Stimulated activated CD8-positive, alpha-beta memory T cell treated with anti-CD3 and anti-CD28 coated beads, Interleukin-7, amount 100 ng/mL, for 1 hour (primary cell): ENCODE measurements at places on chromosomes 16 and 17.
A peak's percentile ranks its signal among the peaks of the same experiment; 100 is the strongest.

DNA sequence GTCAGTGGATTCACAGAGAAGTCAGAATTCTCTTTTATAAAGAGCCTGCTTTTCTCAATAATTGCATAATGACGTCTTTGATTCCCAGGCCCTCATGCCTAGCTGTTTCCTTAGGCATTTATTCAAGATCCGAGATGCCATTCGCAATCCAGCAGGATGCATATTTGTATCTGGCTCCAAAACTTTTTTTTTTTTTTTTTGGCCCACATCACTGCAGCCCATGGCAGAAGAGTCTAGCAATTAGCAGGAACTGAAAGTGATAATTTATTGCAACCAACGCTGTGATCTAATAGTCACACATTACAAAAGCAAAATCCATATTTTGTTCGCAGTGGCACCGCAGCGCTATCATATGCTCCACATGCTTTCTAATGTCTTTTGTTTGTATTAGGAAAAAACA is 503.4 kb downstream of the MAF start:
- DNase-seq = no peak

DNA sequence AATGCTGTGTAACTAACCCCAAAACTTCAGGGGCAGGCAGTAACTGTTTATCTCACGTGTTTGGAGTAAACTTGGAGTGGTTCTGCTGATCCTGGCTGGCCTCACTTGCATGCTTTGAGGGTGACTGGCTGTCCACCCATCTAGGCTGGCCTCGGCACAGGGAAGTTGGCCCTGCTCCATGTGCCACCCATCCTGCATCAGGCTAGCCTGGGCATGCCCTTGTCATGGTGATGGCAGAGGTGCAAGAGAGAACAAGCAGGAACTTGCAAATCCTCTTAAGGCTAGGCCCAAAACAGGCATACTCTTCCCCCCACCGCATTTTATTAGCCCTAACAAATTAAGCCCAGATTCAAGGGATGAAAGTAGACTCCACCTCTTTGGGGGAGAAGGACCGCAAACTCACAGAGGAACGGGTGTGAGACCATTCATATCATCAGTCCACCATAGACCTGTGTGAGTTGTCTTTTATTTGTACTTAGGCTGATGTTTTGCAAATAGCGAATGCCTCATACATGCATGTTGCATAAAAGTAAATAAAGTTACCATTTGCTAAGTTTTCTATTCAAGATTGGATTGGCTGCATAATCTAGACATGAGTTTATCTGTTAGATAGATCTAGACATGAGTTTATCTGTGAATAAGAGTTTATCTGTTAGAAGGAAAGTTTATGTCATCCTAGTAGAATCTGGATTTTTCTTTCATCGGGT is 221.0 kb downstream of the CCDC182 start:
- no peak for DNase-seq

DNA sequence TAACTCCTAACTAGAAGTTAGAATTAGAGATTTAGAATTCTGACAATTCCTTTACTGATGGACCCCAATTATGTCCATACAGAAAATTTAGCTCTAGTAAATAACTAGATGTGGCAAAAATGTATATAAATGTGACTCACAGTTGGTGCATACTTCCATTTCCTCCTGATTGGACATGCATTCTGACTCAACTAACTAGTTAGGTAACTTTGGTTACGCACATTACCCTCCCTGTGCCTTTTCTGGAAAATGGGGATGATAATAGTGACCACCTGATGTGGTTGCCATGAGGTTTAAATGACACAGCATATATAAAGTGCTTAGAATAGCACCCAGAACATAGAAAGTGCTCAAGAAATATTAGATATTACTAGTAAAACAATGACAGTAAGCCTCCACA is 550.0 kb upstream of the SALL1 start:
- no peak for DNase-seq

DNA sequence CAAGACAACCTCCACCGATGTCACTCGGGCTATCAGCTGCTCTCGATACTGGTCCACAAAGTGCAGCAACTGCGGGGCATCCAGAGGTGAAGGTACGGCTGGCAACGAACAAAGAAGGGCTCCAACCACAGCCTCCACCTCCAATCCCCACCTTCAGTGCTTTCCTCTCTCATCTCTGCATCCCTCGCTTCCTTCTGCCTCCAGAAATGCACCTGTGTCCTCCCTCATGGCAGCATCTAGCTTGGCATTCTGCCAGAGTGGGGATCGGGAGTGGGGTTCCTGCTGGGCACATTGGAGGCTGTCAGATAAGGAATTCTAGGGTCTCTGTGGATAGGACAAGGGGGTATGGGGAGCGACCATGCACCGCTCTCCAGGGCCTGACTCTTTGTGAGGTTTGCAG is 28.6 kb downstream of the MIS12 start:
- DNase-seq = no peak

GRCh38 chr16:15553313-15554088 is 89.5 kb downstream of the MARF1 start:
- DNase-seq = no peak

DNA sequence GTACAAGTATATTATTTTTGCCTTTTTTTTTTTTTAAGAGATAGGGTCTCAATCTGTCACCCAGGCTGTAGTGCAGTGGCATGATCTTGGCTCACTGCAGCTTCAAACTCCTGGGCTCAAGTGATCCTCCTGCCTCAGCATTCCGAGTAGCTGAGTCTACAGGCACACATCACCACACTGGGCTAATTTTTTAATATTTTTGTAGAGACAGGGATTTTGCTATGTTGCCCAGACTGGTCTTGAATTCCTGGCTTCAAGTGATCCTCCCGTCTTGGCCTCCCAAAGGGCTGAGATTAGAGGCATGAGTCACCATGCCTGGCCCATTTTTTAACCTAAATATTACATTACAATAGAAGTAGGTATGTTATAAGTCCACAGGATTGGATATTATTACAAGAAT is 3.2 kb downstream of the TERB1 start:
- no peak for DNase-seq

GRCh38 chr16:3824121-3824795 is 56.3 kb downstream of the CREBBP start:
- DNase-seq = no peak

DNA sequence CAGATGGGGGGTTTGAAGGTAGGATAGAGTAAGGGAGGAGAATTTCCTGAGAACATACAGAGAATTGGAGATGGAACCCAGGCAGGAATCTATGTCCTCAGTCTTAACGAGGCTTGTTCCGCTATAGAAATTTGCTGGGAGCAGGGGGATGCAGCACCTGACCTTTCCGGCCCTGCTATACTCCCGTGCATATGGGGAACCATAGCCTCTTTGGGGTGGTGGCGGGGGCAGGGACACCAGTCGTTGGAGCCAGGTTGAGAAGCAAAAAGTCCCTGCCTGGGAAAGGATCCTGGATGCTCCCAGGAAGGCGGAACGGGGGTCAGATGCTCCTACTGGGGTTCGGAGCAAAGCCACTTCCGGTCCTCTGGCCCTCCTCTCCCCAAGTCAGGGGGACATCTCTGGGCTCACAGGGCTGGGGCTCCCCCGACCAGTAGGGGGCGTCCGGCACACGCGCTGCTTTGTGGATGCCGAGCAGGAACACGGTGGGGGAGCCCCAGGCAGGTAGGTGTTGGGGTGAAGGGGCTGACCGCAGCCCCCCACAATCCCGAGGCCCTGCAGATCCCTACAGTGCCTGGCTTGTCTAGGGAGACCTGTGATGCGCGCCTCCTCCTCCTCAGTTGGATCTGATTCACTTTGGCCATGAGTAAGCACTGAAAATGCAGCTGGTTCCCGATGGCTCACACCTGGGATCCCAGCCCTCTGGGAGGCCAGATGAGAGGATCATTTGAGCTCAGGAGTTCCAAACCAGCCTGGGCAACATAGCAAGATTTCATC is 15.5 kb upstream of the TFAP4 start:
- peak; percentile 72 for DNase-seq

DNA sequence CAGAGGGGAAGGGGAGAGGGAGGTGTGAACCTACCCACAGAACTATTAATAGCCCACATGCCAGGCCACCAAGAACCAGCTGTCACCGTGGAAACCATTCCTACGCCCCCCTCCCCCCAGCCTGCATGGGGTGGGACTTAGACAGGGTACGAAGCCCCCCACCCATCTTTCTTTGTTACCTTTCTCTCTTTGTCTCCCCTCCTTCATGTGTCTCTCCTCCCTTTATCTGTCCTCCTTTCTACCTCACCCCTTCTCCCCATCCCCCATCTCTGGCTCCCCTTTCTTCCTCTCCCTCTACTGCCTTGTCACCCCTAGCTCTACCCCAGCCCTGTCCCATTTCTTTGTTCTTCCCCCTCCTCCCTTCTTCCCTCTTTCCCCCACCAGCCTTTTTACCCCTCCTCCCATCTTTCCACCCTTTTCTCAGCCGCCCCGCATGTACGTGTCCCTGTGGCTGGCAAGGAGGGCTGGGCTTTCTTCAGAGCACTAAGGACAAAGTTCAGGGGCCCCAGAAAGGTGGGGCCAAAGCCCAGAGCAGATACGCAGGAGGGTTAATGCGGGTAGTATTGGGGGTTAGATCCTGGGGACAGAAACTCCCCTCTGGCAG is 8.0 kb downstream of the THRA start:
- no peak for DNase-seq

DNA sequence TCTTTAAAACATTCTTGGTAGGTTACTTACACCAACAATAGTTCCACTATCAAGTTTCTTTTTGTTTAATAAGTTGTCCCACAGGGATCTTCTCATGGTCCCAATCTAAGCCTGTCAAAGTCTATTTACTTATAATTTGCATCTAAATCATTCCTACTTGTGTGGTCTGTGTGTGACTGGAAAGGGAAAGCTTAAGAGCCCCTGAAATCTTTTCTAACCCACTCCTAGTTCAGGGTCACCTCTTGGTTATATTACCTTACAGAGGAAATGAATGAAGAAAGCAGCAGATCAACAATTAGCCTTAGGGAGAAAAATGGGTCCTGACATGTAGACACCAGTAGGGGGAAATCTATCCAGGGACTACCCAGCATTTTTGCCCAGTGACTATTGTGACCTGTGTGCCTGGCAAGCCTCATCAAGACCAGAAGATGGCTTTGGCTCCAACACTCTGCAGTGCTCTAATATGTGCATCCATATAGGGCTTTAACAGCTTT is 110.4 kb upstream of the HAS3 start:
- DNase-seq = no peak

DNA sequence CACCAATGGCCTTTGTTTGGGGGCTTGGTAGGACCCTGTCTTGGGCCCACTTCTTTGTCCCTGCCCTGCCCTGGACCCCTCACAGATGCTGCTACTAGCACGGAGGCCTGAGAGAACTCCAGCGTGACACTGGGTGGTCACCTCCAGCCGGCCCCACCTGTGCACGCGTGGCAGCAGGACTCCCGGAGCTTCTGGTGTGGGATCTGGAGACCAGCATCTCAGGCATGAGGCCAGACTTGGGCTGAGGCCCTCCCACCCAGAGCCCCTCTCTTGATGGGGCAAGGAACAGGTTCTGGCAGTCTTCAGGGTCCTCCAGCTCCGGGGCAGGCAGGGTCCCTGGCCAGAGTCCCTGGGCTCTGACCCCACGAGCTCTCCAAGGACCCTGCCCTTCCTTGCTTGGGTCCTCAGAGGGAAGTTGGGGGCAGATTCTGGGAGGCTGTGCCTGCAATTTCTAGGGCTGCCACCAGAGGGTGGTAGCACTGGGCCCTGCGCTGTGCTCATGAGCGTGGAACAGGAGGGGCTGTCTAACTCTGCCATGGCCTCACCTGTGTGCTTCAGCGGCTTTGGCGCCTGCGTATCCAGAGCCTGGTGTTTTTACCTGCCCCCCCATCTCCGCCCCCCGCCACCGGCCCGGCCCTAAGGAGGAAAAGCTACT is 3.1 kb upstream of the BAIAP3 start:
- no peak for DNase-seq

DNA sequence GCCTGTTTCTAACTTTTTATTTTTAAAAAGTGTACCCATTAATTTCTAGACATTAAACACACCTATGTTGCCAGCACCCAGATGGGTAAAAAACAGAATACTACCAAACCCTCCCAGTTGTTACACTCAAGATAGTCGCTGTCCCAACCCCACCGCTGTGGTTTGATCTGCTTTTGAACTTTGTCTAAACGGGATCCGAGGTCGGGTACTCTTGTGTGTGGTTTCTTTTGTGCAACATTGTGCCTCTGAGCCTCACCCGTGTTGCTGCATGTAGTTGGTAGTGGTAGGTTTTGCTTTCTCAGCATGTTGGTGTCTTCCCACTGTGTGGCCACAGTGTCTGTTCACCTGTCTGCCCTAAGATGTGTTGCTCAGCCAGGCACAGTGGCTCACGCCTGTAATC is 4.3 kb downstream of the KLHL36 start:
- no peak for DNase-seq

DNA sequence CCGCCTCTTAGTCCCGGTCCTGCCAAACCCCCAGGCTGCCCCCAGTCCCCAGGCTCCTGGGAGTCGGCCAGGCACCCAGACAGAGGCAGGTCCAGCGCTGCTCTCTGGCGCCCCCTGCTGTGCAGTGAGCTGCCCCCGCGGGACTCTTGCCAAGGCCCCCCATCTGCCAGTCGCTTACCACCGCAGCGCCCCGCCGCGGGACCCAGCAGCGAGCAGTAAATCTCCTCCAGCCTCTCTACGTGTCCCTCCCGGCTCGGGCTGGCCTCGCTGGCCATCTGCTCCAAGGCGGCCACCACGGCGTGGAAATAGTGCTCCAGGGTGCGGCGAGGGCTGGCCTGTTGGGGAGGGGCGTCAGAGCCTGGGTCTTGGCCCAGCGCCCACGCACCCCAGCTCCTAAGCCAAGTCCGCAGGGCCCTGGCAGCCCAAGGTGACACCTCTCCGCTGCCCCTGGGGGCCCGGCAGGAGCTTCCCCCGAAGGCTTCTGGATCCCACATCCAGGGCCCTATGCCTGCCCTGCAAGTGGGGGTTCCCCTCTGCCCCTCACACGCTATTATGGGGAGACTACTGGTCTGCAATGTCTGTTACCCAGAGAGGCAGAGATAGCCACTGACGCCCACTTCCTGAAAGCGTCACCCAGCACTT is 33.7 kb upstream of the MFSD6L start:
- DNase-seq = no peak

DNA sequence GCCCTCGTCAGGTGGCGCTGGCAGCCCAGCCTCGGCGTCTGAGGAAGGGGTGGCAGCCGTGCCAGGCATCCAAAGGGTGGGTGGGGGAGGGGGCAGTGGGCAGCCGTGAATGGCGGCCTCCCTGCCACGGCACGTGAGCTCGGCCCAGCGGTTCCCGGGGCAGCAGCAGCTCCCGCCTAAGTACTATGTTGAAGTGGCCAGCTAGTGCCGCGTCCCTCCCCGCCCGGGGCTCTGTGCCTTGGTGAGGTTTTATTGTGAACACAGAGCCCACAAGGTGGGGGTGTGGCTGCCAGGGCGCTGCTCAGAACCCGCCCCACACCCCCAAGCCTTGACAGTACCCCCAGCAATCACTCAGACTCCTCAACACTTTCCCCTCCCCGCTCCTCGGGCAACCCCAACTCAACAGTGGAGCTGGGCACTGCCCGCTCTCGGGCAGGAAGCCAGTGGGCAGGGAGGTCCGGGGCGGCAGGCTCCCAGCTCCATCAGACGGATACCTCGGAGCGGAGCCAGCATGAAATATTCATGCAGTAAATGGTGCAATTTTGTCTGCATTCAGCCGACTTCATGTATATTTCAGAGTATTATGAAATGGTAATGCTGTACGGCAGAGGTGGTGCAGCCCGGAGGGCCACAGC is 80.4 kb downstream of the ENGASE start:
- no peak for DNase-seq

- DNase-seq = no peak
Measured at GRCh38 chr16:85718682-85719081, 29.9 kb upstream of the GINS2 start.
